Urinary bladder (tissue), 4 donors: ENCODE measurements at places on chromosomes 16 and 17.

DNA sequence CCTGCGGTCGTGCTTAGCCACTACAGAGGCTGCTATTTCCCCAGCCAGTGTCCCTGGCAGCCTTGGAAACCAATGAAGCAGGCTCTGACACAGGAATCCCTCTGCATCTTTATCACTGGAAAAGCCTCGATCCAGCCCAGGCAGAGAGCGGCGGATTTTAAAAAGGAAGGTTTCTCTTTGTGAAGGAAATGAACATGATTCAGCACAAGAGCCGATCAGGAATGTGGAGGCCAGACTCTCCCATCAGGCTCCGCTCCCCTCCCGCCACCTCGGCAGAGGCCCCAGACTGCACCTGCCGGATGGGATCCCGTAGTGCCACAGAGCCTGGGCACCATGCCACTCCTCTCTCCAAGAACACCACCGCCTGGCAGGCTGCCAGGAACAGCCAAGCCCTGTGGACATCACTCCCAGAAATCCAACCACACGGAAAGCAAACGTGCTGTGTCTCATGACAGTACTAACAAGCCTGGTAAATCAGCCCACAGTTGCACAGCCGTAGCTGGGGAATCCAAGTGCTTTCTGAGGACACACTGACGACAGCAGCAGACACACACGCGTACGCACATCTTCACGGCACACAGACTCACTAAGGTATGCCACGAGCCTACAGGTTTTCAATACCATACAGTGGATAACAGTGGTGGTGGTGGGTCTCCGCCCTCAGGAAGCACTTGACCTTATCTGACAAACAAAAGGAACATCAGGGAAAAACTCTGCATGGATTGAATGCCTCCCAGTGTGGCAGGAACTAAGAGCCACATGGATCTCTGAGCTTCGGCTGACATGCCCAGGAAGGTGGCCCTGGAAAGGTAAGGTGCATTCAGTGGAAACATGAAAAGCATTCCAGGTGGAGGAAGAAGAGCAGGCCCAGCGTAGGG lies 5.4 kb downstream of the LRRC75A start:
- no peak for DNase-seq

GRCh38 chr16:1550069-1550468 lies 16.6 kb downstream of the TMEM204 start:
- DNase-seq = no peak

GRCh38 chr16:76796416-76796815 lies 394.6 kb upstream of the MON1B start:
- no peak for DNase-seq

DNA sequence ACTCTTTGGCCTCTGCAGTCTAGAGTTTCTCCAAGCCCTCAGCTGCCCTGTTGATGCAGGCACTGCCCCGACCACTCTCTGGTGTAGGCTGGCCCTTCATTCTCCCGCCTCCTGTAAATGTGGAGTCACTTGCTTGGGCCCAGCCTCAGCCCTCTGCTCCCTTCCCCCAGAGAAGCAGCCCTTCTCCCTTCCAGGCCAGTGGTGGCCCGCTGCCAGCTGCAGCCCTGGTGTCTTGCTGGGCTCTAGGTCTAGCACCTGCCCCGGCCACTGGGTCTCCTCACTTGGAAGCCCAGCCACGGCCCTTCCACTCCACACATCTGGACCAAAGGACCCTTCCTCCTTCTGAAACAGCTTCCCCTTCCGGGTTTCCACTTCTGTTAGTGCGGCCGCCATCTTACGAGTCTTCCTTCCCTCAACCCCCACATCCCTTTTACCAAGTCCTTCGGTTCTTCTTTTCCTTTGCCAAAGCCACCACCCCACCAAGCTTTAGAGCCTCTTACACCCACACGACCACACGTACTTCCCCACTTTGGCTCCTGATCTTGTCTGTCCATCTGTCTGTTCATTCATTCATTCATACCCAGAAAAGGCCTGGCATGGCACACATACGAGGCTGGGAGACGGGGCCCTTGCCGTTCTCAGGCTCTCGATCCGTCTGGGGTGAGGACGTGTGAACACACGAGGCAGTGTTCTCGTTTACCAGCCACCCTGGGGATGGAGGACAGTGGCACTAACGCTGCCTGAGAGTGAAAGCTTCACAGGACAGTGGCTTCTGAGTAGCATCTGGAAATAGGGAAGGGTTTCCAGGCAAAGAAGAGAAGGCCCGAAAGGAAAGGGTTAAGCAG lies 68.0 kb downstream of the ABR start:
- DNase-seq = no peak

DNA sequence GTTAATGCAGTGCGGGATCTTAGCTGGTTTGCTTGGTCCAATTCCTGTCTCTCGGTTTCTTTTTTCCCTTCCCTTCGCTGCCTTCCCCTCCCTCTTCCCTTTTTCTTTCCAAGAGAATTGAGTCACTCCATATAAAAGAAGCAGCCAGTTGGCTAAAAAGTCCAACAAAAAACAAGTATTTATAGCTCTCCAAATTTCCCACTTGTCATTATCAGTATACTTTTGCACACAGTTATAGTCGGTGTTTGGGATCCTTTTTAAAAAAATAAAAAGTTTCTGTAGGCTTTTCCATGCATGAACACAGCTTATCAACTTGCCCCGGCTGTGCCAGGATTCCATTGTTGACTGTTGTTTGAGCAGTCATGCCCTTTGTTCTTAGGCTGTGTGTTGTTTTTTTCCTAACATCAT lies 24.9 kb downstream of the HMOX2 start:
- no peak for DNase-seq

- no peak for DNase-seq
These were observed 38.7 kb downstream of the XYLT1 start for GRCh38 chr16:17431968-17432625.

DNA sequence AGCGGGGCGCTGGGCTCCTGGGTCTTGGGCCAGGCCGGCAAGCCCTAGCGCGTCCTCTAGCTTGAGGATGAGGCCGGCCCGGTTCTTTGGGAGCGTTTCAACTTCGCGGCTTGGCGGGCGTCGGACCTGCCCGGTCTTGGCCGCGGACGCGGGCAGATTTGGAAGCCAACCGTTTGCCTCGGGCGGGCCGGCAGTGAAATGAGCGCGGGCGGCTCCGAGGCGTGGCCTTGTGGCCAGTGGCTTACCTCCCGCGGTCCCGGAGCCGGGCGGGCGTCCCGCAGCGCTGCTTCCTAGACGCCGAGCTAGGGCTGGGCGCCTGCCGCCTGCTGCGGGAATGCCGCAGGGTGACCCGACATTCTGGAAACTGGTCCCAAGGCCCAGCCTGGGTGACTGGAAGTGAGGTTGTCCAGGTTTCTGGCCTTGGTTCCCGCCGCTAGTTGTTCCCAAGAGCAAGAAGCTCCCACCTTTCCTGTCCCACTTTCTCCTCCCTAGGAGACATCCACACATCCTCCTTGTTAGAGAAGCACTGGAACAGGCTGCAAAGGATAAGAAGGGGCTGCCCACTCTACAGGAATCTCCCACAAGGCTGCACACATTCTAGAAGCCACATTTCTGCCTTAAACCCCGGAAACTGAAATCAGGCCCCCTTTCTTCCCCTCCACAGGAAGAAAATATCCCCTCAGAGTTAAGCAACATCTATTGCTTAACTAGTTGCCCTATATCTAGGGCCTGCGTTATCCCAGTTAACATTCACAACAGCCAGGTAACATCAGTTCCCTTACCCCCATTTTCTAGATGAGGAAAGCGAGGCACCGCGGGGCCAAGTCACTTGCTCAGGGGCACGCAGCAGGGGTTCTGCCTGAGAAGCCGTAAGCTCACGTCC lies 4.5 kb upstream of the CBX8 start:
- no peak for DNase-seq

DNA sequence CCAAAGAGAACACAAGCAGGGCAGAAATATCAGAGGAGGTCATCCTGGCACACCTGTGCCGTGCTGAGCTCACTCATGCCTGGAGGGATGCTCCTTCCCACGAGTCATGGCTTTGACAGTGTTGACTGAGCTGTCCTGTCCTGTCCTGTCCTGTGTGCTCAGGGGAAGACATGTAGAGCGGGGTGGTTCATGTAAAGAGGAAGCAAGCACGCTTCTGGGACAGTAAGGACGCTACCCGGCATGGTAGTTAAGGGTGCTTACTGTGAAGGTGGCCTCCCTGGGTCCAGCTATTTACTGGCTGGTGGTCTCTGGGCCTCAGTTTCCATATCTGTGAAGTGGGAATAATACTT lies 398 bp downstream of the LGALS9 start:
- DNase-seq = no peak

DNA sequence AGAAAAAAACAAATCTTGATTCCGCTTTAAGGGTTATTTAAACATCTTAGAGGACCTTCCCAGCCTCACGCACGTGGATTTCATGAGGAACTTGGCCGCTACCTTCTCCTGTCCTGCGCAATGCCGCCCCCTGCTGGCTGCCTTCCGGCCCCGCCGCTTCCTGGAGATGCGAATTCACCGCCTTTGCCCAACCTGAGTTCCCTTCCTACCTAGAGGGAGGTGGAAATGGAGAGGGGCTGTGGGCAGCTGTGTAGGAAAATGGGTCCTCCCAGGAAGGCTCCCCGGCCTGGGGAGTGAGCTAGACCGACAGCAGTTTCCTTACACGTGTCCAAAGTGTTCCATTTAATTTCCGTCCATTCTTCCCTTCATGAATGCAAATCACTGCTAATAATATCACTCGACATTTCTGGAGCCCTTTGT lies 1.0 kb upstream of the ABCC12 start:
- no peak for DNase-seq

- no peak for DNase-seq
These were observed 10.5 kb downstream of the DOK4 start for GRCh38 chr16:57475711-57476339.

DNA sequence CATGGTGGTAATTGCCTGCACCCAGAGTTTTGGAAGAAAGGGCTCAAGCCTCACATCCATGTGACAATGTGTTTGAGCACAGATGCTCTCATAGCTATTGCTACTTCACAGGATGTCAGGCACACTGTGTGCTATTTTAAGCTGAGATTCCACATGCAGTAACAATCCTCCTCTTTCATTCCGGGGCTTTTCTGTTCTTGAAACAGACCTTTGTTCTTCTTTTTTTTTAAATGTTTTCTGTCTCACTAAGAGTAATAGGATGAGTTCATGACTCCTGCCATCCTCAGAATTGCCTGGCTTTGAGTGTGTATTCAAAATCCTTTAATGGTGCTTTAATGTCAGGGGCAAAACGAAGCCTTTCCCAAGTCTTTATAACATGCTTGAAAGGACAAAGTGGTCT lies 198.9 kb downstream of the ABCC12 start:
- DNase-seq = no peak

DNA sequence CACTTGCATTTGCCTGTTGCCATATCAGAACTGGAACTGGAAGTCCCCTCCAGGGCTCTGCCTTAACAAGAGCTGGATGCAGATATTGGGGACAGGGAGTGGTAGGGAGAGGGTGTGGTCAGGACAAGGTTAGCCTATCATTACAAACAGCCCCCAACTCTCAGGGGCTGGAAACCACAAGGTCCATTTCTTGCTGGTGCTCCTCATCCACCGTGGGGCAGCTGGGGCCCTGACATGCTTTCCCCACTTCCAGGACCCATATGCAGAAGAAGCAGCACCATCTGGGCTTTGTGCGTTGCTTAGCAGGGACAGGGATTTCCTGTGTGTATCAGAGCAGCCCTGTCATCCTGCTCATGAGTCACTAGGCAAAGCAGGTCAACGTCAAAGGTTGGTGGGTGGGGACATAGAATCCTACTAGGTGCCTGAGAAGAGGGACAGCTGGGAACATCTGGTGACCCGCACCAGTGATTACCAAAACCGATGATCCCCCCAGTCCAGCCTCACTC lies 26.9 kb downstream of the RGS9 start:
- DNase-seq = no peak

- no peak for DNase-seq
These were observed 61.5 kb upstream of the B4GALNT2 start for GRCh38 chr17:49071106-49071505.

DNA sequence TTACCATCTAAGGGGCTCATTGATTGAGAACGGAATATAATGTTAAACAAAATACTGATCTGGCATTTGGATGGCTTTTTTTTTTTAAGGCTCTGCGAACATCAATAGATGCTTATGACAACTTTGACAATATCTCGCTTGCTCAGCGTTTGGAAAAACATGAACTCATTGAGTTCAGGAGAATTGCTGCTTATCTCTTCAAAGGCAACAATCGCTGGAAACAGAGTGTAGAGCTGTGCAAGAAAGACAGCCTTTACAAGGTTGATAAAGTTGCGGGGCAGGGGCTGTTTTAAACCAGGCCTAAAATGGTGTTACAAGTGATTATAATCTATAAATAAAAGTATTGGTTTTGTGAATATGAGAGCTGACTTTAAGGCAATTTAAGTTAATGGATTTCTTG lies 22.3 kb downstream of the PTRH2 start:
- DNase-seq = no peak

DNA sequence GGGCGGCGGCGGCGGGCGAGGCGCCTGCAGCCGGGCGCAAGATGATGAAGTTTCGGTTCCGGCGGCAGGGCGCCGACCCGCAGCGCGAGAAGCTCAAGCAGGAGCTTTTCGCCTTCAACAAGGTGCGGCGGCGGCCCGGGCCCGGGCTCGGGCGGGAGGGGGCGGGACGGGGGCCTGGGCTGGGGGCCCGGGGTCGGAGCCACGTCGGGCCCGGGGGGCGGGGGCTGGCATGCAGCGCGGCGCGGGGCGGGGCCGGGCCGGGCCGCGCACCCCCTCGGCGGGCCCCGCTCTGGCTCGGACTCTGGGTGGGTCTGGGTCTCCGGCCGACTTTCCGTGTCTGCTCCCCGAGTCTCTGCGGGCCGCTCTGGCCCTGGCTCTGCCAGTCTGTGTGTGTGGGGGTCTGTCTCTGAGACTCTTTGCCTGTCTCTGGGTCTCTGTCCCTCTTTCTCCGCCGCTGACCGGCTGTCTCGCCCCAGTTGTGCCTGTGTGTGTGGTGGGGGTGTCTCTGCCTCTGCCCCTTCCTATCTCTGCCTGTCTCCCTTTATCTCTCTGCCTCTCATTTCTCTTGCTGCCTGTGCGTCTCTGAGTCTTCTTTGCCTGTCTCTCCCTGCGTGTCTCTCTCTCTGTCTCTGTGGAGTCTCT lies 328 bp downstream of the LLGL1 start:
- DNase-seq = no peak

DNA sequence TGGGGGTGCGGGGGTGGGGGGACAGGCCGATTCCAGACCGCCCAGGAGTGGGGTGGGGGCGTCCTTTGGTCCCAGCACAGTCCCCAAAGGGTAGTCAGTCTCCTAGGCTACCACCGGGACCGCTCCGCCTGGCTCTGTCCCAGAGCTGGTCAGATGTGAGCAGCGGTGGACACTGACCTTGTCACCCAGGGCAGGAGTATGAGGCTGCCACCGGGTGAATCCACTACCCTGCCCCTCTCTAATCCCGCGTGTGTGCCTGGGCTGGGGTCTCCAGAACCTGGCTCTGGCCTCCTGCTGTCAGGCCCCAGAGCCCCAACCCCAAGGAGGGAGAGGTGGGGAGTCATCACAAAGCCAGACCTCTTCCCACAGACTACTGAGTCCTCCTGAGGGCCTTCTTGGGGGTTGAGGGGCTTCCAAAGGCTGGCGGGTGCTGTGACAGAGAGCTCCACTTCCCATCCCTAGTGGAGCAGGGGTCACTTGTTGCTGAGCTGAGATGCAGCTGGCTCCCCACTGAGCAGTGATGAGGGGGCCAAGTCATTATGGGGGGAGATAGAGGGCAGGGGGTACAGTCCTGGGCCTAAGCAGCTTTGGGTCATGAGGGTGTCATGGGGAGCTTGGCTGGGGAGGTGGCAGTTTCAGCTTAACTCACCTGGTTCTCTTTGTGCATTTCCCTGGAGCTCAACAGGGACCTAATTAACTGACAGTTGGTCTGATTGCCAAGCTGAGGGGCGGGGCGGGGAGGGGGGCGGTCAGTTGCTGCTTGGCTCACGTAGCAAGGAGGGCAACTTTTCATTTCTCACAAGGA lies 1.2 kb downstream of the PPP1R1B start:
- DNase-seq = no peak
